ENCODE measurements at places on chromosomes 3 and 15.

DNA sequence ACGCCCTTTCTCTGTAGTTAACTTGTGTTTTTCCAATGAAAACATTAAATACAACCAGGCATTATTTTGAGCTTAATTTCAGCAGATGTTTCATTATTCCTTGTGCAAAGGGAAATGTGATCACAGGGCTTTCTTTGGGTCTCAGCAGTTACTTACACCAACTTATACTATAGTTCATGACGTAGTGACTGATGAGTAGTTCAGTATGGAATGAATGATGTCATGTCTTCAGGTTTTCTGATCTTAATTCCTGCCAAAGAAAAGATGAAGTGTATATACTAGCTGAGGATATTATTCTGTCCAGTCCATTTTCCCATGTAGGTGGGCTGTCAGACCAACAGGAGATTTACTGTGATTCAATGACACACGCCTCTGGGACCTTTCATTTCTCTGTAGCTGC is 61.3 kb downstream of the MYRIP start:
- no peak for DNase-seq

DNA sequence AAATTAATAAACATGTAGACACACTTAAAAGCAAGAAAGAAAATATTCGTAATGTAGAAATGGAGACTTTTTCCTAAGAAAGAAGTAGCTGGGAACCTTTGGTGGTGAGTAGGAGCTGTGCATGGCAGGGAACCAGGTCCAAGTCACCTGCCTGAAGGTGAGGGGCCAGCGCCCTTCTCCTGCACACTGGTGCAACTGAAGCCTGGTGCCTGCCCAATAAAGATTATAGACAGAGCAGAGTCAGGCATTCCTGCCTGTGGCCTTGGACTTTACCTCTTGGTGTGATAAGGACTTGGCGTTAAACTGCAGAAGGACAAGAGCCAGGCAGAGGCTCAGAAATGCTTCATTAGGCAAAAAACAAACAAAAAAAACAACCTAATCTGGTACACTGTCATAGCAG is 14.2 kb downstream of the CFAP91 start:
- DNase-seq, result no peak

DNA sequence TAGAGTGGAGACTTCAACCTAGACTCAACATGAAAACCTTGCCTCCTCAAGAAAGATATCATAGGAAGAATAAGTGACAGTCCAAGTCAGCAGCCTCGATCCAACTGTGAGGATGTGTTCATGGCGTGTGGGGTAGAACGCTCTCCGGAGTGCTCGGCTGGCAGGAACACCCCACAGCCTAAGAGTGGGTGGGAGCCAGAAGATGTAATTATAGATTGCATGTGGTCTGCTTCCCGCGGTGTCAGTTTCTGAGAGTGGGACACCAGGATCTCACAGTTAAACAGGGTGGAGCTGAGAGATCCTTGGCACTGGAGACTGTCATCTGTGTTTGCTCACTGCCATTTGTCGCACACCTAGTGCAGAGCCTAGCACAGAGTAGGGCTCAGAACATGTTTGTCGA is 158.0 kb downstream of the CTNNB1 start:
- DNase-seq, result no peak

DNA sequence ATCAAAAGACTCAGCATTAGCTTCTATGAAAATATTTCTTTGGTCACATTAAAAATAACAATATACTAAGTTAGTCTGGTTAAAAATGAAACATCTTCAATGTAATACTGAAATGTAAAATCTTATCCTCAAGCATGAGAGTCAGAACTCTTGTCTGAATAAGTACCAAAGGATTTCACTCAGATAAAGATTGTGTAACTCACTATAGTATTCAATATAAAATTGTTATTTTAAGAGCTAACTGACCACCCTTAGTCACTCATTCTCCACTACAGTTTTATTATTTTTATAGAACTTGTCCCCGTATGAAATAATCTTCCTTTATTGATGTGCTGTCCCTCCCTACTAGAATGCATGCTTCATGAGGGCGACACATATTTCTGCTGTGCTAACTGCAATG is 426.3 kb downstream of the MECOM start:
- no peak for DNase-seq

- DNase-seq, result no peak
Observed at GRCh38 chr3:53073553-53074365, 27.9 kb upstream of the SFMBT1 start.

GRCh38 chr3:55207744-55208143 is 279.4 kb downstream of the WNT5A start:
- DNase-seq, result no peak

DNA sequence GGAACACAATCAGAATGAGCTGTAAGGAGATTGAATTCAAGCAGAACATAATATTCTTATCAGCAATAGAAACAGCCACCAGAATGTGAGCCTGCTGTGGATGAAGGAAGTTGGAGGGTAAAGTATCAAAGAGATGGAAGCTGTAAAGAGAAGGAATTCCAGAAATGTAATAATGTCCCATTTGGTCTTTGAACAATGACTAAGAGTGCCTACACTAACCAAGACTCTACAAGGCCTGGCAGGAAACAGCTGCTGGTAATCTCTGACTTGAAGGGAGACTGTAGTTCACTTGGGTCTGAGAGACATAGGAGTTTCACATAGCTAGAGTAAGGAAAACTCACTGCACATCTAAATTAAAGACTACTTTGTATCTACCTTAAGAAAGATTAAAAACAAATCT is 1176.0 kb upstream of the ALCAM start:
- no peak for DNase-seq

DNA sequence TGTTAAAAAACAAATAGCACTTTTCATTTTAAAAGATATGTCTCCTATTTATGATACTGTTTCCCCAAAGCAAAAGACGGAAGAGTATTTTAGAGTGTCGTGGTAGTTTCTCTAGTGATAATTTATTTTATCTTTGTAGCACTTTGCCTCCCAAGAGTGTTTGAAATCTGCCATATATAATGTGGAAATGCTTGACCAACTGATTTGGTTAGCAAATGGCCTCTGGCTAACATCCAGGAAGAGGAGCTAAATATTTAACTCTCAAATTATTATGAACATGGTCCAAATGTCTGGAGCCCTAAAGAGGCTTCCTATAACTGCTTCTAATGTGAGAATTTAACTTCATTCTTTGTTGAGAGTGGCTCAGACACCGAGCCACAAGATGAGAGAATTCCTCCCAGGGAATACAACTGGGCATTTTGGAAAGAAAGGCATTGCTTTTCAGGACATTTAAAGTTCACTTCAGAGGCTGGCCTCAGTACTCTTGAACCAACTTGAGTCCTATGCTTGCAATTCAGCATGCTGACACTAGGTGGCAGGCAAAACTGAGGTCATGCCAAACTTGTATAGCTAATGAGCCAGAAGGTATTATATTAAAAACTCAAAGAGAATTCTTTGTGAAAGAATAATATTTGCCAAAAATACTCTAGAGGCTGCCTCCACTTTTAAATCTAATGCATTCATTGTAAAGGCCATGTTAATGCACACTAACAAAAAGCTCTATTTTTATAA is 104.5 kb downstream of the RARB start:
- peak; percentile 44 for DNase-seq

- no peak for DNase-seq
Observed at GRCh38 chr3:168976969-168977368, 686.5 kb downstream of the MECOM start.

- no peak for DNase-seq
Observed at GRCh38 chr3:38565339-38566214, 69.4 kb downstream of the EXOG start.

- no peak for DNase-seq
Observed at GRCh38 chr3:72345237-72345878, 502.9 kb downstream of the SHQ1 start.

DNA sequence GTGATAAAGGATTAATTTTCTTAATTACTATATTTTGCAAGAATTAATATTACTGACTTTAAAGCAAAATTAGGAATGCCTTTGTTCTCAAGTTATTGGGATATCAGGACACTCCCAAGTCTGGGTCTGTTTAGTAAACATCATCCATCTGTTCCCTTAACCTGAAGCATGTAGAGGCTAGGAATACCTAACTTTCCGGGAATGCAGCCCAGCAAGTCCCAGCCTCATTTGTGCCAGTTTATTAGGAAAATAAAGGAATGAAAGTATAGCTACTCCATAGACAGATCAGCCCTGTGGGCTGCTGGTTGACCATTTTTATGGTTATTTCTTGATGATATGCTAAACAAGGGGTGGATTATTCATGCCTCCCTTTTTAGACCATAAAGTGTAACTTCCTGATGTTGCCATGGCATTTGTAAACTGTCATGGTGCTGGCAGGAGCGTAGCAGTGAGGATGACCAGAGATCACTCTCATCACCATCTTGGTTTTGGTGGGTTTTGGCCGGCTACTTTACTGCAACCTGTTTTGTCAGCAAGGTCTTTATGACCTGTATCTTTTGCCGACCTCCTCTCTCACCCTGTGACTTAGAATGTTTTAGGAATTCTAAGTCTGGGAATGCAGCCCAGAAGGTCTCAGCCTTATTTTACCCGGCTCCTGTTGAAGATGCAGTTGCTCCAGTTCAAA is 540.2 kb downstream of the NAALADL2 start:
- DNase-seq, result no peak

- DNase-seq, result no peak
Observed at GRCh38 chr3:42214064-42214463, 51.9 kb downstream of the CCK start.

DNA sequence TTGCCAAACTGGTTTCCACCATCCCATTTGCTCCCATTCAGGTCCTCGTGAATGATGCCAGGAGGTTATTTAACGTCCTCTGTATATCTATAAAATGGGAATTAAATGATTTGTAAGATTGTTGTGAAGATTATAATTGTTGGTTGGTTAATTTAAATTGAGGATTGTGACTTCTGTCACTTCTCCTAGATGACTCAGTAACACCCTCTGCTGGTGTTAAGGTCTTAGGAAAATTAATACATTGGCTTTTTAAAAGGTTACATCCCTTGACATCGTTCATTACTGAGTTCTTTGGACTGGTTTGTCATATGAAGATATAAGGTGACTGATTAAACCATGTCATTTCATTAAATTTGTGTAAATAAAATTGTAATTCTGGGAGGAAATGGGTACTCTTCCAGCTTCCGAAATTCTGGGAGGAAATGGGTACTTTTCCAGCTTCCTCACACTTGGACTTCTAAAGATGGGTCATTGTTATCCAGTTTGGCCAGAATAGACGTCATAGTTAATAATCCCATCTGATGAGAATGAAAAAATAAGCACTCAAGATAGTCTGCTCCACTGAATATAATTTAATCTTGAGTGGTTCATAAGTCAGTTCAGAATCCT is 33.3 kb upstream of the PAQR5 start:
- no peak for DNase-seq

GRCh38 chr15:93171476-93171875 is 82.5 kb upstream of the RGMA start:
- DNase-seq, result no peak

- DNase-seq, result no peak
Observed at GRCh38 chr3:194715022-194715800, 29.5 kb downstream of the FAM43A start.

DNA sequence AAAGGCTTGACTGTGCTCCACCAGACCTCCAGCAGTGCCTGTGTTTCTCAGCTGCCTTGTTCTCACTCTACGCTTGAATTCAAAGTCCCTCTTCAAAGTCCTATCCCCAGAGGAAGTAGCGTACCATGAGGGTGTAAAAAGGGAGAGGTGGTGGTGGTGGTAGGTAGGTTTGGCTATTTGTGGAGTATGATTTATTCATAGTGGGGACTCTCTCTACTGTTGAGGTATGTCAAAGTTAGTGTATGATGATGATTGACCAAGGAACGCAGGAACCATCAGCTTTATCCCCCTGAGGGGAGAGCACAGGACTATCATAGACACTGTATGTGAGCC is 137.9 kb downstream of the GHSR start:
- no peak for DNase-seq

GRCh38 chr3:122067588-122068240 is 12.6 kb downstream of the CD86 start:
- no peak for DNase-seq

GRCh38 chr3:142890592-142890991 is 1.7 kb upstream of the PCOLCE2 start:
- DNase-seq, result no peak

GRCh38 chr3:58349792-58350626 is 17.3 kb downstream of the PXK start:
- DNase-seq, result no peak

- no peak for DNase-seq
Observed at GRCh38 chr3:21752749-21753347, 1.8 kb upstream of the ZNF385D start.

DNA sequence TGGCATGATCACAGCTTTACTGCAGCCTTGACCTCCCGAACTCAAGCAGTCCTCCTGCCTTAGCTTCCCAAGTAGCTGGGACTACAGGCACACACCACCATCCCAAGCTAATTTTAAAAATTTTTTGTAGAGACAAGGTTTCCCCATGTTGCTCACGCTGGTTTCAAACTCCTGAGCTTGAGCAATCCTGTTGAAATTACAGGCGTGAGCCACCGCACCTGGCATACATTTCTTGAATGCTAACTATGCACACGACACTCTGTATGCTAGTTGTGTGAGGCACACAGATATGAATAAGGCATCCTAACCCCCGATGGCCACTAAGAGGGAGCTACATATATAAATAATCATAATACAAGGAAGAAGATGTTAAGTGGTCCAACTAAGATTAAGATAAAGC is 64.9 kb downstream of the CDC25A start:
- DNase-seq, result no peak

GRCh38 chr15:37249249-37249648 is 148.9 kb upstream of the MEIS2 start:
- no peak for DNase-seq

DNA sequence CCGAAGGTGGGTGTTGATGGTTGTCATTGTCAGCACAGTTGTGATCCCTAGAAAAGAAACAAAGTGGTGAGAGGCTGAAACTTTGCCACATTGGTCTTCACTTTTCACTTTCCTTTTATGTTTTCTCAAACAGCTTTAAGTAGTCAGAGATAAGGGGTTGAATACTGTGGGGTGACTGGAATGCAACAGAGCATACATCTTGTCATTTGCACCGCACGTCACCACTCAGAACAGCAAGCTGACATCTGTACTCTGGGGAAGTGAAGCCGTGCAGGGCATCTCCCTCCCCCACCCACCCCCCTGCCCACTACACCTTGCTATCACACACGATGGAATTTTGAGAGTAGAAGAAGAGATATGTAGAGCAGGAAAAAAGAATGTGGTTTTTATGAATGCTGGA is 211.7 kb downstream of the GABRB3 start:
- no peak for DNase-seq
